AG04449 (cell line): ENCODE measurements at places on chromosomes 2 and 18.

DNA sequence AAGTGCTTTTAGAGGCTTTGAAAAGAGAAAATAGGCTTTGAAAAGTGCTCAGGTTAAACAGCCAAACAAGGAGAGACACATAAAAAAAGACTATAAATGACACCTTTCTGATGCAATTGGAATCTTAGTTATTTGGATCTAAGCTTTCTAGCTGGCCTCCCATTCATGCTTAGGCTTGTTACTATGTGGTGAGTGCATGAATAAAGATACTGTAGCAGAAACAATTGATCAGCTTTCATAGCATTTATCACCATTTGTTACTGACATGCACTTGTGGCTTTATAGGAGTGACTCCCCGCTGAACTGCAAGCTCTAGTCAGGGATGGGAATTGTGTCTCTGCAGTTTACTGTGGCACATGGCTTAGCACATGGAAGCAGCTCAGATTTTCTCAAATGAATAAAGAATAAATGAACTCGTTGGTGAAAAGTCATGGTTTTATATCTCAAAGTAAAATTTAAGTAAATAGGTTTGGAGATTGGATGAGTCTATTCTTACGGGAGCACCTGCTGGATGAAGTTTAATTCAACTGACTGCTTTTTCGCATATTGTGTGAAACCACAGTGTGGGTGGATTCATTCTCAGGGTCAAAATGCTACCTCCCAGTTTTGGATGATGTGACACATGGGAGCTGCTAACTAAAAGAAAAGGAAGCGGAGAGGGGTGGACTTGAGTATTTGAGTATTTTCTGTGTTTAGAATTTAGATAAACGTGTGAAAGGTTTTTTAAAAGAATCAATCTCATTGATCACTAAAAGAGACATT, 91.1 kb upstream of the NOL4 start:
- DNase-seq = no peak

- DNase-seq = no peak
Observed at GRCh38 chr2:124309563-124310138, 284.6 kb downstream of the CNTNAP5 start.

DNA sequence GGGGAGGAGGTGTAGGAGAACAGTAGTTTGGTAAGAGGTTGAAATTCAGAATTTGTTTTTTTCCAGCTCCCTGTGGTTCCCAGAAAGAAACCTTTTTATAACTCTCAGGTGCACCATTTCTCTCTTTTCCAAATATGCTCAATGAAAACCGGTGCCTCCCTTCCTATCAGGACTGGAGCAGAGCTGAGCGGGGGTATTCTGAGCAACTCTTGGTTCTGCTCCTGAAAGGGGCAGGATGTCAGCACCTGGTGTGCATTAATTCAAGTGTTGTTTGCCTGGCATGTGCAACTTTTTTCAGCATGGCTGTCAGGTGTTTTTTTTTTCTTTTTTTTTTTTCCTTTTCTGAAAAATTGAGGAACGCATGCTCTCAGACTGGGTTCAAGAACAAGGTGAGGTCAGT, 74.1 kb downstream of the MAPK4 start:
- no peak for DNase-seq

GRCh38 chr2:228853151-228853550, 417.9 kb downstream of the PID1 start:
- no peak for DNase-seq

- DNase-seq = no peak
Observed at GRCh38 chr2:160736148-160737028, 242.8 kb upstream of the RBMS1 start.

- DNase-seq = no peak
Observed at GRCh38 chr18:47040982-47041381, 5.6 kb upstream of the ELOA2 start.

DNA sequence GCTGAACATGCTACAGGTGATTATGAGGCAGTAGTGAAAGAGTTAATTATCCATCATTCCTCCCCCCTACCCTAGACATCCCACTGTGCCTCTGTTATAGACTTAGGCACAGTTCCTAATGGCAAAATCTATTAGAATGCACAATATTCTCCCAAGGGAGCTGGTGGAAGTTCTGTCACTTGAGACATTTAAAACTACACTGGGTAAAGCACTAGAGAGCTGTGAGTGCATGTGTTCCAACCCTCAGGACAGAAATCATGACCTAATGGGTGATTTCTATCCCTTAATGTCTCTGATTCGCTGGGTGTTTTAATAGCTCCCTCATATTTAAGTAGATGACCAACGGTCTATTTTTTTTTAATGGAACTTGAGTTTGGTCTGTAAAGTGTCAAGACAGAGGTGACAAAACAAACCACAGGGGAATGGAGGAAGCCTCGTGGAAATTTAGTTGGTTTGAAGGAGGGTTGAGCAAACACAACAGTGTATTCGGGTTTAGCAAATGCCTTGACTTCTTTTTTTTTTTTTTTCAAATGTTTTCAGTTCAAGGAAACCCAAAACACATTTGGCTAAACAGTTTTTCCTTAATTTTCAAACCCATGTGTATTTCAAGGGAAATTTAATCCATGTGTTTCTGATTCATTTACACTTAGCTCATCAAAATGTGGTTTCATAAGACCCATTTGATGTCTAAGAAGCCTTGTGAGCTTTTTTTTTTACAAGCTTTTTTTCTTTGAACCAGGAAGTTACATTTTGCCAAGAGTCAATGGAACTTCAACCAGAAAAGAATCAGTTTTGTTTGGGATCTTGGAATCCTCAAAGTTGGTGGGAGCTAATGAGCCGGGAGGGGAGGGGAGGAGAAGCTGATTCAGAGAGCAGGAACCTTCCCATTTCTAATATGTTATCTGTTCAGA, 665.1 kb upstream of the ZEB2 start:
- peak; percentile 14 for DNase-seq

DNA sequence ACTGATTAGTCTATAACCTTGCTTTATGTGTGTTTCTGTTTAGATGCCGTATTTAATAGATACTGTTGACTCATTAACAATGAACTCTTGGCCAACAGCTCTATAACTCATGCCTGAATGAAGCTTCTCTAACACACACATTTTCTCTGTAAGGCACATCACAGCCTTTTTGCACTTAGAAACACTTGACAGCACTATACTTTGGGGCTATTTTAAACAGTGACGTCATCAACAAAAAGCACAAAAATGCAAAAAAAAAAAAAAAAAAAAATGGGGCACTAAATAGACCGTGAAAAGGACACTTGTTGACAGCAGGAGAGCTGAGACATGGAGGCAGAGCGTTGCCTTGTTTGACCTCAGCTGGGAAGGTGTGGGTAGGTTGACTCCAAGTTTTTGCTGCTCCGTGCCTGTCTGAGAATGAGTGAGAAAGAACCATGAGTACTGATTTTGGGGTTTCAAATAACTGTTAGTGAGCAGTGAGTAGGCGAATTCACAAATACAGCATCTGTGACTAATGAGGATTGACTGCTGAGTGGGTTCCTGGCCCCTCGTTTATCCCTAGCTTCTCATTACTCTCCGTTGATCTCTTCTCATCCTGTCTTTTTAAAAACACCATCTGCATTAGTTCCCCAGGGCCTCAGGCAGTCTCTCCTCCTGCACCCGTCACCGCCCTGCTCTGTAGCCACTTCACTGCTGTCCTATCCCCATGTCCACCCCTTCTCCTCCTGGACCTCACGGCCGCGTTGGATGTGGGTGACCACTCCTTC, 24.4 kb downstream of the SPP2 start:
- DNase-seq = no peak

DNA sequence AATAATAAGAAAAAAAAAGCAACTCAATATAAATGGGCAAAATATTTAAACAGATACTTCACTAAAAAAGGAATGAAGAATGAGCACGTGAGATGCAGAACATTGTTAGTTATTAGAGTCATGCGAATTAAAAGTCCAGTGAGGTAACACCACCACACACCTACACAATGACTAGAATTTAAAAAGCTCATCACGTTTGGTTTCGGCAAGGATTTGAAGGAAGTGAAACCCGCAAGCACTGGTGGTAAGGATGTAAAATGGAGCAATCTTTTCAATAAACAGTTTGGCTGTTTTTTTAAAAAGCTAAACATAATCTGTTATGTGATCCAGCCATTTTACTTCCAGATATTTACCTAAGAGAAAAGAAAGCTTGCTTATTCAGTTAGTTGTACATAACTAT, 1181.6 kb upstream of the CELF4 start:
- no peak for DNase-seq

DNA sequence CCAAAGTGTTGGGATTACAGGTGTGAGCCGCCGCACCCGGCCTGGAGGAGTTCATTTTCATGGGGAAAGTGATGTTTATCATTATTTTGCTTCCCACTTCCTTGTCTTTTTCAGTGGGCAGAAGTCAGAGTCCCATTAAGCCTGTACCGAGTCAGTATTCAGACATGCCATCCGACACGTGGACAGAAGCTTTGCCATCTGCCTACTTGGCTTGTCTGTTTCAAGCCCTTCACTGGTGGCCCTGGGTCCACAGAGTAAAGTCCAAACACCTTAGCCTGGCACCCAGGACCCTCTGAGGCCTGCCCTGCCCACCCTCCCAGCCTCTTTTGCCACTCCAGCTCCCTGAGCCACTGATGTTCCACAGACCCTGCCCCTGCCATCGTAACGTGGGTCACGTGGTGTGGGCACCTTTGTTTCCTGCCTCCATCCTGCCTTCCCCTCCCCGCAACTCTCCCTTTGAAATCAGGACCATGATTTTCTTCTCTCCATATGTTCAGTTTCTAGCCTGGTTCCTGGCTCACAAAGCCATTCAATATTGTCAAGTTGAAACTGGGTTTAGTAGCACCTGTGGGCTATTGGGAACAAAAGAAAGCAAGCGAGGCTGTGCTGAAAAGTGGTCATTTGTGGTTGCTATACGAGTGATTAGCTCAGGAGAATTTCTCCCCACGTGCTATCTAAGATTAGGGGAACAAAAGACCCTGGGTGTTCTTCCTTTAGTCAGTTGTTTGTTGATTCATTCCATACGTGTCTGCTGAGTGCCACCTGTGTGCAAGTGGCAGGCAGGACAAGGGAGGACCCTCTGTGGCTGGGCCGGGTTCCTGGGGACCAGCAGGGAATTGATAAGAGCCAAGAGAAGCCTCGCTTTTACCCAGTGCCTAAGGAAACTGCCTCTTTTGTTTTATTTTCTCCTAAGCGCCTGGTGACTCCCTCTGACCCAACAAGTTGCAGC, 5.1 kb upstream of the ODC1 start:
- no peak for DNase-seq

- no peak for DNase-seq
Observed at GRCh38 chr18:78740876-78741275, 238.7 kb upstream of the SALL3 start.

DNA sequence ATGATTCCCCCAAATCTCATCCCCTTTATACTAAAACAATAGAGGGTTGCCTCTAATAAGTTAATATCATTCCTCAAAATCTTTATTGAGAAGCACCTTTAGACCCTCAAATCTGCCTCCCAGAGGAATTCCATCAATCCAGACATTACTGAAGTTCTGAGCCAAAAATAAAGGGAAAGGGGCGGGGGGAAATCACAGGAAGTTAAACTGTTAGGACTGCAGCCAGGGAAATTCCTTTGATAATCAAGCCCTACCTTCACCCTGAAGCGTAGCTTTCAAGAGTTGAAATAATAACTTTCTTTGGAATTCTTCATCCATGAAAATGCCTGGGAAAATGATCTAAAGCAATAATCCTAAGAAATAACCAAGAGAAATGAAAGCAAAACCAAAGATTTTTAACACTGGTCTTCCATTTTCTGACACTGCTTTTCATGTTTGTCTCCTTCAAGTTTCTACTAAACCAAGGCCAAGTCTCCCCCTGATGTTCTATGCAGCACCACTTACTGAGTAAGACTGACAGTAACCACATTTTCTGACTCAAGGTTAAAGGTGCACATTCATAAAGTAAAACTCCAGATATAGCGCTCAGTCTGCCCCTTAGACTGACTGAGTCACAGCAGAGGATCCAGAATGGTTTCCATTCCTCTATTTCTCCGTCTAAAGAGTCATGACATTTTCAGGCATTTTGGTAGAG, 78.2 kb downstream of the TCF4 start:
- peak; percentile 59 for DNase-seq

- no peak for DNase-seq
Observed at GRCh38 chr18:27656167-27656778, 471.2 kb upstream of the CHST9 start.

DNA sequence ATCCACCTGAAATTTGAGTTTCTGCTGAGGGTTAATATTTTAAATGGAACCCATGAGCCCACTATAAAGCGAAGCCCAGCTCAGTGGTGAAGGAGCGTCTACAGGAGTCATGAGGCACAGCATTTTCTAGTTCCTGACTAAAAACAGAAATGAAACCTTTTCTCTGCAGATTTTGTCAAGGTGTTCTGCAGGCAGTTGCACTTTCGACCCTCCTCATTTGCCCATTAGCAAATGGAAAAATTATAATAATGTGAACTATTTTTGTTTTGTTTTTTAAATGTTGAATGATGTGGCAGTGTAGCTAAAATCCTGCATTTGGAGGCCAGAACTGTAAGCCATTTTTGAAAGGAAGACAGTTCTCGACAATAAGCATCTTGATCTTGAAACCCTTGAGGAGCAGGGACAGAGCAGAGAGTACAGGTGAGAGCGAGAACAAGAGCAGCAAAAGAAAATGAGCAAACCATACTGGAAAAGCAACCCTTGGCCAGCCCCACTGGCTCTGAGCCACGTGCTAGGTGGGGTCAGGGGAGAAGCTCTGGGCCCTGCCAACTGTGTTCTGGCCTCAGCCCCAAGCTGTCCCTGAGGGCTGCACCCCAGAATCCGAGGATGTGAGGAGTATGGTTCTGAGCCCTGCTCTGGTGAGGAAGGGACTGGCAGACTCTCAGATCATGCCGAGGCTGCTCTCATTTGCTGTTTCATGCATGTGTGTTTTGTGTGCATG, 26.4 kb upstream of the COPS8 start:
- DNase-seq = no peak

DNA sequence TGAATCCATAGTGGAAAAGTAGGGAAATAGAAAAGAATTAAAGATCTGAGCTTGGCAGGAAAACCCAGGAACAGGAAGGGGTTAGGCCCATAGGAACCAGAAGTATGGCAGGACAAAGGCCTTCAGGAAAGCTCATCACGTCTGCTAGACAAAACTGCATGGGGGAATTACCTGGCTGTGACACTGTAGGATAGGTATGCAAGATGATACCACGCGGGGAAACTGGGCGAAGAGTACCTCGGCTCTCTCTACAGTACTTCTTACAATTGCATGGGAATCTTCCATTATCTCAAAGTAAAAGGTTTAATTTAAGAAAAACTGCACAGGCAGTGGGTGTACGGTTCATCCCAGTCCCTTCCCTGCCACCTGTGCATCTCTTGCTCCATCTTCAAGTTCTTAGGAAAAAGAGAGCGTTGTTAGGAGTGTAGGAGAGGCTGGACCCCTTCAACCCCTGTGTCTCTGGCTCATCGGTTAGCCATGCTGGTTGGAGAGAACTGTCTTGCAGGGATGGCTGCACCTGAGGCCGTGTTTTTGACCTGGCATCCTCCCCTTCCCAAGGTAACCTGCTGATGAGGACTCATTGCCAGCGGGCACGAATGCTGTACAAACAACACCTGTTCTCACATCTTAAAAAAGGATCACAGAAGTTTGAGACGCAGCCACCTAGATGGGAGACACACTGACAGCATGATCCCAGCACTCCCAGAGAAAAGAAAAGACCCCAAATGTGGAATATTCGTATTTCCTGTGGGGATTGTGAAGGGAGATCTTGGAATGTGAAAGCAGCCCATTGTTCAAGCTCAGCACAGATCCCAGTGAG, 120.5 kb upstream of the COPS8 start:
- DNase-seq = no peak

- DNase-seq = no peak
Observed at GRCh38 chr2:103289105-103289725, 527.4 kb downstream of the TMEM182 start.
